ENCODE measurements at places on chromosomes 3 and 15.

DNA sequence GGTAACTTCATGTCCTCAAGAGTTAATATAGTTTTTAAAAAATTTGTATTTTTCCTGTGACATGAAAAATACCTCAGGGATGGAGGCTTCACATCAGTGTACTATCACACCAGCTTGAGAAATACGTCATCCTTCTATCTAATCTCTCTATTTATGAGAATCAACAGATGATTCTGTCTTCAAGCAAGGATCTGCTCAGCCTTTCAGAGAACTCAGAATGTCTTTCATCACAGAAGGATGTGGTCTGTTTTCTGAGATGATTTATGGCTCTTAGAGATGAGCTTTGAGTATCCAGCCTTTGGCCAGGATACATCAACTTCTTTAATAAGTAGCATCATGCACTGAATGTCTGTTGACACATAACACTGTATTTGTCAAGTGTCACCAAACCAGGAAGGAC lies 193.9 kb downstream of the DTWD1 start:
- no peak overlapping the region for H3K27ac ChIP-seq
- H3K4me1 ChIP-seq: peaks cover 7% of the 10 kb centered on the region
- no peak overlapping the region for H3K4me3 ChIP-seq

DNA sequence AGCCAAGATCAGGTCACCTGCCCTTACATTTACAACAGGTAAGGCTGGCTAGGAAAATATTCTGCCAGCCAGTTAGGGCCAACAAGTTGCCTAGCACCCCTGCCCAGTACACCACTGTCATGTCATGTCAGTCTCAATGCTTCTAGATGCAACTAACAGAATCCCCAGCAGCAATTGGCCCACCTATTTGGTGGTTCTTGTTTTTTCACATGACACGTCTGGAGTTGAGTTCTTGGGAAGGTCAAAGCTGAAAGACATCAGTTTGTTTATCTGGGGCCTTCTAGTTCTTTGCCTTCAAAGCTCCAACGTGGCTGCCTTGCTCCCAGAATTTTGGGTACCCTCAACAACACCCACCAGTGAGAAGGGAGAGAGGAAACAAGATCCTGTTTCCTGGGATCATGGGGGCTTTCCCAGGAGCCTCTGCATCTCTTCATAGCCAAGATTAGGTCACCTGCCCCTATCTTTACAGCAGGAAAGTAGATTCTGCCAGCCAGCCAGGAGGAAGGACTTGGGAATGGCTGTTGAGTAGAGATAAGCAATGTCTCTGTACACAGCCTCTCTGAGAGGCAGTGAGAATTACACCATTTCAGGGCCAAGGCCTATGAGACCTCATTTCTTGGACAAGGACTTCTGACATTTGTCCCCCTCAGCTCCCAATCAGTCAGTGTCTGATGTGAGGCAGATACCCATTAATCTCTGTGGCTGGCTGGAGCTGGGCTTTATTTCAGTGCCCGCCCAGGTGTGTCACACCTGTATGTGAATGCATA lies 8.6 kb downstream of the GPX1 start:
- peaks cover 96% of the 10 kb centered on the region for H3K4me1 ChIP-seq
- DNase-seq: no peak
- H3K27me3 ChIP-seq: no peaks in the 10 kb centered on the region
- H3K36me3 ChIP-seq: no peaks in the 10 kb centered on the region
- no peak overlapping the region for H3K4me3 ChIP-seq

GRCh38 chr3:185325946-185326791 lies 36.8 kb upstream of the MAP3K13 start:
- H3K27me3 ChIP-seq: no peaks in the 10 kb centered on the region
- H3K4me3 ChIP-seq: no peak overlapping the region
- no peaks in the 10 kb centered on the region for H3K36me3 ChIP-seq
- no peak for DNase-seq

GRCh38 chr3:74302969-74303368 lies 311.5 kb downstream of the CNTN3 start:
- H3K27me3 ChIP-seq: no peaks in the 10 kb centered on the region
- H3K4me1 ChIP-seq: no peaks in the 10 kb centered on the region
- DNase-seq: no peak
- no peak overlapping the region for H3K27ac ChIP-seq

DNA sequence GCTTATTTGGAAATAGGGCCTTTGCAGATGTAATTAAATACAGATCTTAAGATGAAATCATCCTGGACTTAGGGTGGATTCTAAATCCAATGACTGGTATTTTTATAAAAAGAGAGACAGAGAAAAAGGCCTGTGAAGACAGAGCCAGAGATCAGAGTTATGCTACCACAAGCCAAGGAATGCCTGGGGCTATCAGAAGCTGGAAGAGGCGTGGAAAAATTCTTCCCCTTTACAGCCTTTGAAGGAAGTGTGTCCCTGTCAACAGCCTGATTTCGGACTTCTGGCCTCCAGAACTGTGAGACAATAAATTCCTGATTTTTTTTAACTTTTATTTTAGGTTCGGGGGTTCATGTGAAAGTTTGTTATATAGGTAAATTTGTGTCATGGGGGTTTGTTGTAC lies 154.1 kb upstream of the CADPS start:
- no peaks in the 10 kb centered on the region for H3K27me3 ChIP-seq
- no peaks in the 10 kb centered on the region for H3K36me3 ChIP-seq

GRCh38 chr3:172038798-172039435 lies 461 bp upstream of the FNDC3B start:
- H3K4me1 ChIP-seq: peaks cover 44% of the 10 kb centered on the region
- no peaks in the 10 kb centered on the region for H3K27me3 ChIP-seq
- peak overlapping the region; percentile 97 for H3K4me3 ChIP-seq
- H3K36me3 ChIP-seq: no peaks in the 10 kb centered on the region
- H3K27ac ChIP-seq: peak overlapping the region; percentile 95

- H3K4me3 ChIP-seq: no peak overlapping the region
- no peak for DNase-seq
- no peaks in the 10 kb centered on the region for H3K36me3 ChIP-seq
- H3K27me3 ChIP-seq: no peaks in the 10 kb centered on the region
- H3K4me1 ChIP-seq: no peaks in the 10 kb centered on the region
Measured at GRCh38 chr3:118949113-118949760, 85.4 kb downstream of the IGSF11 start.

- H3K27ac ChIP-seq: no peak overlapping the region
- DNase-seq: no peak
- no peak overlapping the region for H3K4me3 ChIP-seq
- H3K27me3 ChIP-seq: no peaks in the 10 kb centered on the region
- H3K4me1 ChIP-seq: no peaks in the 10 kb centered on the region
Measured at GRCh38 chr3:135337192-135337591, 542.1 kb downstream of the EPHB1 start.

- DNase-seq: peak; percentile 54
- no peak overlapping the region for H3K4me3 ChIP-seq
- no peak overlapping the region for H3K27ac ChIP-seq
- peaks cover 61% of the 10 kb centered on the region for H3K4me1 ChIP-seq
- H3K36me3 ChIP-seq: no peaks in the 10 kb centered on the region
Measured at GRCh38 chr3:71392251-71392650, 191.3 kb downstream of the FOXP1 start.

- peak; percentile 80 for DNase-seq
- peak overlapping the region; percentile 71 for H3K27ac ChIP-seq
- H3K27me3 ChIP-seq: no peaks in the 10 kb centered on the region
- H3K4me1 ChIP-seq: peaks cover 11% of the 10 kb centered on the region
- H3K36me3 ChIP-seq: peaks cover 94% of the 10 kb centered on the region
Measured at GRCh38 chr15:79872358-79873017, 24.3 kb downstream of the MTHFS start.

- H3K36me3 ChIP-seq: no peaks in the 10 kb centered on the region
- H3K27ac ChIP-seq: no peak overlapping the region
- H3K4me1 ChIP-seq: peaks cover 29% of the 10 kb centered on the region
- no peak overlapping the region for H3K4me3 ChIP-seq
Measured at GRCh38 chr3:185560676-185561075, 8.3 kb upstream of the LIPH start.

- no peak overlapping the region for H3K4me3 ChIP-seq
- no peak overlapping the region for H3K27ac ChIP-seq
- DNase-seq: no peak
- no peaks in the 10 kb centered on the region for H3K36me3 ChIP-seq
- no peaks in the 10 kb centered on the region for H3K4me1 ChIP-seq
- no peaks in the 10 kb centered on the region for H3K27me3 ChIP-seq
Measured at GRCh38 chr3:155979746-155980145, 109.3 kb downstream of the GMPS start.

- H3K4me1 ChIP-seq: no peaks in the 10 kb centered on the region
- no peak overlapping the region for H3K4me3 ChIP-seq
- H3K27me3 ChIP-seq: no peaks in the 10 kb centered on the region
Measured at GRCh38 chr15:62209821-62210220, 44.7 kb upstream of the C2CD4B start.

- no peak for DNase-seq
- no peak overlapping the region for H3K27ac ChIP-seq
- H3K27me3 ChIP-seq: no peaks in the 10 kb centered on the region
Measured at GRCh38 chr3:105957722-105958121, 88.9 kb upstream of the CBLB start.

DNA sequence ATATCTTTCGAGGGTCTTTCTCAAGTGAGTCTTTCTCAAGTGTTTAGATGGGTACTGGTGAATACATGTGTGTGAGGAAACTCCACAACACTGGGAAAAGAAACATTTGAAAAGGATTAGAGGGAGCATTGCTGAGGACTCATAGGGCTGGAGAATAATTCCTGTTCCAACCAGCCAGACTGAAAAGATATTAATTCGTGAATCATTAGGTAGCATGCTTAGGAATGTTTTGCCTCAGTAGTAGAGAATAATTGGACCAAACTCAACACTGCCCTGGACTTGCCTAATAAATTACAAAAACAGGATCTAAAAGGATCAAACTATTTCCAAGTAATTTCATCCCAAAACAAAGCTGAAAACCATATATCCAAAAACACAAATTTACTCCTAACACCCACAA lies 17.3 kb downstream of the PP2D1 start:
- H3K4me1 ChIP-seq: no peaks in the 10 kb centered on the region
- H3K36me3 ChIP-seq: no peaks in the 10 kb centered on the region
- no peak overlapping the region for H3K4me3 ChIP-seq
